CD14-positive monocyte (primary cell): ENCODE measurements at places on chromosomes 7 and 10.

- DNase-seq: no peak
Observed at GRCh38 chr7:43905209-43905946, 1.0 kb downstream of the URGCP start.

DNA sequence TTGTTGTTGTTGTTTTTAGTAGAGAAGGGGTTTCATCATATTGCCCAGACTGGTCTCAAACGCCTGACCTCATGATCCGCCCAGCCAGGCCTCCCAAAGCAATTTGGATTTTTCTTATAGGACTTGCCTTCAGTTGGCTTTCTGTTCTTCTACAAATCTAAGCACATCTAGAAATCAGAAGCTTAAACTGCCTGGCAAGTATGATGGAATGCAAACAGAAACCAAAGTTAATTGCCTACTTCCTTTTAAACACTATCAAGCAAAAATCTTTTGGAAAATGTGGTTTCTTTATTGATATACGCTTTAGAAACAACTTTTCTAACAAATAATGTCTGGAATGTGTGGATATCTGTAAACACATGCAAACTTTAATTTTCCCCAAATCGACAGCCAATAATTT lies 64.9 kb downstream of the USP6NL start:
- DNase-seq: no peak

GRCh38 chr10:127275793-127276450 lies 79.5 kb upstream of the INSYN2A start:
- no peak for DNase-seq

- no peak for DNase-seq
Observed at GRCh38 chr10:111323389-111323966, 246.6 kb downstream of the ADRA2A start.
